ENCODE measurements at places on chromosomes 7 and 10. TPM values are rescaled to one million over a fixed set of nuclear protein-coding genes. Genes with fewer than 3 reads are reported as not detected.
A peak's percentile ranks its signal among the peaks of the same experiment; 100 is the strongest.

- peak; percentile 83 for DNase-seq
These were observed 12.9 kb upstream of the DENND2A start for GRCh38 chr7:140653319-140654108.

The TBATA gene
- 0.12 TPM for polyA plus RNA-seq

GRCh38 chr7:106957766-106958165, 86.7 kb upstream of the PRKAR2B start:
- no peak for DNase-seq

DNA sequence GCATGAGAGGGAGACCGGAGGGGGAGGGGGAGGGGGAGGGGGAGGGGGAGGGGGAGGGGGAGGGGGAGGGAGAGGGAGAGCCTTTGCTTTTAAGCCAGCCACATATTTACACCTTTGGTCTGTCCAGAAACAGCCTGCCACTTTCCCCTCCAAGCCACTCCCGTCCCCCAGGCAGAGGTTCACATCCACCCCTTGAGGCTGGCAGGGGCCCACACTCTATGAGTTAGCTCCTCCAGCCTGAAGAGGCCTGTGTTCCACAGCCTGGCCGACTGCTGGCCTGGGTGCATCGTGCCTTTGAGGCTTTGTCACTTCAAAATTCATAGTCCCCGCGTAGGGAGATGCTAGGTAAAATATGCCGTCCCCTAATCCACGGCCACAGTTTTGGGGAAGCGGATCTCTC, 16.5 kb downstream of the ADAMTS14 start:
- no peak for DNase-seq

The LDB3 gene
- 907 TPM for polyA plus RNA-seq

GRCh38 chr7:2208712-2209111, 24.0 kb downstream of the MAD1L1 start:
- DNase-seq: no peak
